Thoracic aorta (tissue), 2 donors: ENCODE measurements at places on chromosomes 2 and 18.

DNA sequence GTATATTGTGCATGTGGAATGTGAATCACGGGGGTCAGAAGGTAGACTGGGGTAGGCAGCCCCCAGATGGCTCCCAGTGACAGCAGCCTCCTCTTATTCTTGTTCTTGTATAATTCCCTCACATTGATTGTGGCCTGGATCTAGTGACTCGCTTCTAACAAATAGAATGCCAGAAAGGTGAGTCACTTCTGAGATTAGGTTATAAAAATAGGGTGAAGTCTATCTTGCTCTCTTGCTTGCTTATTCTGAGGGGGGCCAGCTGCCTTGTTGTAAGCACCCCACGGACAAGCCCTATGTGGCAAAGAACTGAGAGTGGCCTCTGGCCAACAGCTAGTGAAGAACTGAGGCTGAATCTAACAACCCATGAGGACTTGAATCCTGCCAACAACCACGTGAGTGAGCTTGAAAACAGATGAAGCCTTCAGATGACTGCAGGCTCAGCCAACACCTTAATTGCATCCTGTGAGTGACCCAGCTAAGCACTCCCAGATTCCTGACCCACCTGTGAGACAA is 15.6 kb upstream of the RMND5A start:
- no peak for DNase-seq

DNA sequence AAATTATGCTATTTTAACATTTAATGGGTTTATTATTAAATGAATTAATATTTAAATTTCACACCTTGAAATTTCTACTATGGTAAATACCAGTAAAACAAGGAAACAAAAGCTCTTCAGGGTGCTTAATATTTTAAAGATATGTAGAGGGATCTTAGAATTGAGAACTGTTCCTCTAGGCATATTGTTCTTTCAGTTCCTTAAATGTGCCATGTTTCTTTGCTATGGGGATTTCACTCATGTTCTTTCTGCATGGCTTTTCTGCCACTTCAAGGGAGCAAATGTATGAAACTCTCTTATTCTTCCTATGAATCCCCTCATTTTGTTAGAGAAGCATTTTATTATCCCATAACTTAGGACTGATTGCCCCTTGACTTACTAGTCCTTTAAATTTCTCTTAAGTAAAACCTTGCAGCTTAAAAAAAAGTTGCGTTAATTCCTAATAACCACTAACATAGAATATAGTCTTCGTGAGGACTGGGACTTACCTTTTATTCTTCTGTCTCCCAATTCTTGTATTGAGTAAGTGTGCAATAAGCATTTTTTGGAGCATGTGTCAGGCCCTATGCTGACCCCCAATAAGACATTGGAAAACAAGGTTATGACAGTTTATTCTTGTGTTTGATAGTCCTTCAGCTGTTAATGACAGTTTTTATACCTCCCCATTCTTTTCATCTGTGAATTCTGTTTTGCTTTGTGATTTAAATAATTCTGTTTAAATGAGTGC is 95.7 kb downstream of the BIRC6 start:
- DNase-seq: no peak

- DNase-seq: no peak
These were observed 34.3 kb downstream of the PKP4 start for GRCh38 chr2:158491072-158491471.

GRCh38 chr2:176187200-176187898 is 1.1 kb upstream of the HOXD1 start:
- DNase-seq: no peak

DNA sequence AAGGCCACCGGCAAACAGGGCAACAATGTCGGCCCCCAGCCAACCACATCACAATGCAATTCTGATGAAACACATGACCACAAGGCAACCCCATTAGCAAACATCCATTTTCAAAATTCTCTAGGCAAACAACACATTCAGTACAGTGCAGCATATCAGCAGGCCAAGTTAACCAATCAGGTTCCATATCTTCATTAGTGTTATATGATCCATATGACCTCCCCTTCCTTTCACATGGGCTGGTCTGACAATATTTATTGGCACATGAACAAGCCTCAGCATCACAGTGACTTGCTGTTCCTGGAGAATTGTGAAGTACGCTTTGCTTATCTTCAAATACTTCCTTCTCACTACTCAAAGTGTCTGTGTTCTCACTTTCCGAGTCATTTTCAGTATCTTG is 19.8 kb downstream of the RNF103 start:
- no peak for DNase-seq

DNA sequence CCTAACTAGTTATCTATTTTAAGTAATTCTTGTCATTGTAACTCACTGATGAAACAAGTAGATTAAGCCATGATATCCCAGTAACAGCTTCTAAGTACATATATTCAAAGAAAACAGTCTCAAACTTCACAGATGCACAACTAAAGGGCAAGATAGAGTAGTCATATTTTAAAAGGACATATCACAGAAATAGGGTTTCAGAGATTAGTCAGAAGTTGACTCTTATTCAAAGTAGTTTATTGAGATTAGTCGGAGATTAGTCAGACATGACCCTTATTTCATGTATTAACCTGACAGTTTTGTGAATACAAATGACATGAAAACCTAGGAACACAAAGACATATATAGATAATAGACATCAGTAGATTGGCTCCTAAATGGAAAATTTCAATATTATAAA is 15.9 kb upstream of the CHAC2 start:
- no peak for DNase-seq

GRCh38 chr2:197159661-197160211 is 150.8 kb downstream of the ANKRD44 start:
- no peak for DNase-seq

DNA sequence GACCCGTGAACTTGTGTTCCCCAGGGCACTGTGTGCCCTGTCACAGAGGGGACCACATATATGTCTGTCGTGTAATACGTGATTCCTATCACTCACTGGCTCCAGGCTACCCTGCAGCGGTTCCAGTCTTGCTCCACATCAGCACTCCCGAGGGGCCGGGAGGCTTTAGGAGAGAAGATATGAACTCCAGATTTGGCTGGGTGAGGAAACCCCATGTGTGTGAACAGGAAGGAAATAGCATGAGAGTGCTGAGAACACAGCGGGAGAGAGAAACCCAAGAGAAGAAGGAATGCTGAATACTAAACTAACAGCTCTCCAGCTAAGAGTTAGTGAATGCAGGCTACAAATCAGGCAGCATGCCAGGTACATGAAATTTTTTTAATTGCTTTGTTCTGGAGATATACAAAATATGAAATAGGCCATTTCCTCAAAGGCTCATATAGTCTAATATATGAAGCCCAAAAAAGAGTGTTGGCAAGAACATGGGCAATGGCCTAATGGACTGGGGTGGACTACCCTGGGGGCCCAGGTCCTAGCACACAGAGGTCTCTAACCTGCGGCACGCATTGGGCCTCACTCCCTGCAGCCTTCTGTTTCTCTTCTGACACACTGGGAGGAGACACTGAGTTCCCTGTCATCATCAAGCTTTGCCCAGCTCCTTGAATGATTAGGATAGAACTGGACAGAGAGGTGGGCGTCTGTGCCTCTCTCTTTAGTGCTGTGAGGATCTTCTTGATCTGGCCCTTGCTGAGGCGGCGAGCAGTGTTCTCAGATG is 372.8 kb upstream of the RAB6C start:
- no peak for DNase-seq

DNA sequence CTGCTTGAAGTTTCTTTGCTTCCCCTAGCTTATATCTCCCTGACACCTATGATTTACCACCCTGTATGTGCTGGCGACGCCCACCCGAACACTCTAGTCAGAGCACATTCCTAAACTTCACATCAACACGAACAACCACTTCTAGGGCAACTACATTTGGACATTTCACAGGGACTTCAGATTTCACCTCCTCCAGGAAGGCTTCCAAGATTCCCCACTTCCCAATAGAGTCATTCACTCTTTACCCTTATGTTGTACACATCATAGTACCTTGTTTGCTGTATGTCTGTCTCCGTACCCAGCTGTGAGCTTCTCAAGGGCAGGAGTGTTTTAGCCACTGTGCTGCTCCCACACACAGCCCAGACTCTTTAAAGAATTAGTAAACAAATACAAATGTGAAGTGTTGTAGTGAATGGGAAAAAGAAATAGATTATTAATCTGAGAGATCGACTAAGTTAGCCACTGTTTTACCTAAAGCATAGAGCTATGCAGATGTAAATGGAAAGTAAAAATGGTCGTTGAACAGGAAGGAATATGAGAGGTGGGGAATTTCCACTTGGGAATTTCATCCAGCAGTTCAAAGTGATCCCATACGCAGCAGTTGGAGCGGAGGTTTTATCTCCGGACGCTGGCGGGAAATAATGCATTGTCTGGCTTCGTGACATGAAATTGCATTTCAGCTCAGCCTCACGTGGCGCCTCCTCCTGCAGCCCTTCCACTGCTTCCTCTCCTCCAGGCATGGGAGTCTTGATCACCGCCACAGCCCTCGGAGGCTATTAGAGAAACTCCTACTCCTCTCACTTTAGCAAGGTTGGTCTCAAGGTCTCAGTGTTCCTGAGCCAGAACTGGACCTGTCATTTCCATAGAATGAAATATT is 233.4 kb upstream of the COPS8 start:
- no peak for DNase-seq

- DNase-seq: no peak
These were observed 727 bp downstream of the ZFAND2B start for GRCh38 chr2:219207134-219207883.

DNA sequence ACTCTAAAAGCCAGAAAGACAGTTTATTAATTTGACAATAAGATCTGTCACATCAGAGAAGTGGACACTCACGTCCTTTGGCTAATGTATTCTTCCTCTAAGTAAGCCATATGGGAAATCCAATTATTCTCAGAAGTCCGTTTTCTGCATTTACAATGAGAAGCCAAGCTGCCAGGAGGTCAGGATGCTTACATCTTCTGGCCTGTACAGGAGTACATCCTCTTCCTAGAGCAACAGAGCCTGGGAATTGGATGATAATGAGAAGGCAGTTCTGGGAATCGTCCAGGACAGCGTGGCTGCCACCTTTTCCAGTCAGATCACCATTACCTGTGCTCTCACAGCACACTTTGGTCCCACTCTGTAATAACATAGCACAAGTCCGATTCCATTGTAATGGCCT is 5.2 kb downstream of the RAPGEF4 start:
- DNase-seq: no peak

DNA sequence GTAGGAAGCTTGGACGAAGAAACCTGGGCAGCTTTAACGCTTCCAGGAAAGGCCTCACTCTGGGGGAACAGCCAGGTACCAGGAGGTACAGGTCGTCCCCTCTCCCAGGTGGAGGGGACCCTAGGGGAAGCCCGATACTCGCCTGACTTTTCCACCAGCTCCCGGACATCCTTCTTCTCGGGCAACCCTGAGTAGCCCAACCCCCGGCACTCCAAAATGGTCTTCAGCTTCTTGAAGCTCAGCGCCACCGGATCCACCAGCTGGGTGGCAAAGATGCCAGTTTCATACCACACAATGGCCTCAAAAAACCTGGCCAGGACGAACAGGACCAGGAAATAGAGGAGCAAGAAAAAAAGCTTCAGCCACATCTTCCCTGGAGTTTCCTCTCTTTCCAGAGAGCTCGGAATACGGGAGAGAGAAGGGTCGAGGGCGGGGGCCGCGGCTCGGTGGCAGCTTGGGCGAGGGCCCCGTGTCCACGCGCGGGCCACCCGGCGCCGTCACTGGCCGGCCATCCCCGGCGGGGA is 1.1 kb downstream of the RNF103 start:
- no peak for DNase-seq

DNA sequence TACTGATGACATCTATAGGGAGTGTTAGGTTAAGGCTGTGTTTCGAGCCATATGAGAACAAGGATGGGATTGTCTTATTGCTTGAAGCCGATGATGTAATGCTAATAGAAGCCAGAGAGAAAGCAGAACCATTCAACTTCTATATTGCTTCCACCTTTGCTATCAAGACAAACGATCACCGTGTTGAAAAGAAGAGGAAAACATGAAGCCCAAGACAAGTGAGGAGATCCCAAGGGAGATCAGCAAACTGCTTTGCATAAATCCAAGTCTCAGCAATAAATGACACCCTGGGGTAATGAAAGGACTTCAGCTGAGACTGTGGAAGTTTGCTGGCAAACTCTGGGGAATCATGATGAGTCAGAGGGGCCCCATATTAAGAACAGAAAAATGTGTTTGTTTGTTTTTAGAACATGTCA is 206.2 kb downstream of the NCKAP5 start:
- DNase-seq: no peak

- no peak for DNase-seq
These were observed 52.9 kb downstream of the TMEM163 start for GRCh38 chr2:134665727-134666506.

DNA sequence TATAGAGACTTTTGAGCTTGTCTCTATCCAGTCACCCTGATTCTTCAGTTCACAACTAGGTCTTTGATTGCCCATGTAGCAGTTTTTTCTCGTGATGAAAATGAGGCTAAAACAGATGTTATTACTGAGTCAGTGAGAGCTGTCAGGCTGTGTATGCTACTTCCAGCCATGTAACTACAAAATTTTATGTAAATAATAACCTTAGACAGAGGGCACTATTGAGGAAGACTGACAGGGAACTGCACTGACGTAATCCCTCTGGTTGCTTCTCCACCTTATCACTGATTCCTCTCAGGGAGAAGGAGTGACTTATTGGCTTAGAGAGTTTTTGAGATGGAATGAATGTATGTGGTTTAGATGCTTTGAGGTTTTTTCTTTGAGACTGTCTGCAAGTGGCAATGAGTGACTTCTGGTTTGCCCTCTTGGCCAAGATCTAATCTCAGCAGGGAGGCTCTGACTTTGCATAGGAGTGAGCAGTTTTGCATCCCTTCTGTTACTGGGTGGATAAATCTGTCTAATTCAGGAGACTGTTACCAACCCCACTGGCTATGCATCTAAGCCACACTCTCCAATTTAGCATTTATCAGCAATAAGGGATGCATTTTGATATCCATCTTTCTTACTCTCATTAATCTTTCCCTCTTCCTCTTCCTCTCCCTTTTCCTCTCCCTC is 555.2 kb upstream of the FANCL start:
- DNase-seq: no peak

DNA sequence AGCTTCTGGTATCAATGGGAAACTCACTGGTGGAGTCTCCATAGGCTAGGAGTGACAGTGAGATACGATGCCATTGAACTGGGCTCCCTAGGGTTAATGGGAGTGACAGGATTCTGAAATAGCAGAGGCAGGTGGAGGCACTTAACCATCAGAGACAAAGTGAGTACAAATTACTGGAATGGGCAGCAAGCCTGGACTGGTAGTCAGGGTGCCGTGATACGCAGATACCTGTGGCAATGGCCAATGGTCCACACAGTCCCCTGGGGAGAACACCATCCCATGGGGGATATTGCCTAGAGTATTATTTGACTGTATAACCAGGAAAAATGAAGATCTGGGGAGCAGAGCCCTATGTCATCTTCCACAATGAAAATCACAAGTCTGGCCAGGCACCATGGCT is 17.3 kb downstream of the CHCHD5 start:
- DNase-seq: no peak

DNA sequence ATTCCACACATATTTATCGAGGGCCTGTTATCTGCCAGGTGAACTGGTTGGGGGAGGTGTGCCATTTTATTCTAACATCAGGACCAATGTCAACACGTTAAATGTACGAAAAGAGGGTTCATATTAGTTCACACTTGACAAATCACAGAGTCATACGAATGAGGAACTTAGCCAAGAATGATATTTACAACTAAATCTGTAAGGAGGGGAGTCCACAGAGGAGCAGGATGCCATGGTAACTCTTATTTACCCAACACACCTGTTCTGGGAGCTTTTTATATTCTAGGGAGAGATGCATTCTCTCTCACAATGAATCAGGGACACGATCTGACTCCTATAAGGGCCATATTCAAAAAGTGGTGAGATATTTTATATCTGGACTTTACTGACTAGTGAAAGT is 144.1 kb downstream of the CDC42EP3 start:
- no peak for DNase-seq

- DNase-seq: no peak
These were observed 12.4 kb upstream of the ANKRD44 start for GRCh38 chr2:197322724-197323720.
